Activated T-cell treated with anti-CD3 and anti-CD28 coated beads, Interleukin-2, amount 50 U/mL, for 72 hours (primary cell): ENCODE measurements at places on chromosomes 2 and 18. TPM values are rescaled to one million over a fixed set of nuclear protein-coding genes. Genes with fewer than 3 reads are reported as not detected.

The ABCG8 gene
- total RNA-seq: not detected

The C2orf66 gene
- 0.60 TPM for total RNA-seq

The MYO1B gene
- 24.4 TPM for total RNA-seq

The ITPRIPL1 gene
- total RNA-seq: 31.4 TPM
